Uterus (tissue), 4 donors: ENCODE measurements at places on chromosomes 13 and 19. TPM values are rescaled to one million over a fixed set of nuclear protein-coding genes. Genes with fewer than 3 reads are reported as not detected.

GRCh38 chr13:75959861-75960481 is 323.8 kb downstream of the LMO7 start:
- H3K27me3 ChIP-seq = no peaks in the 10 kb centered on the region
- H3K27ac ChIP-seq = no peak overlapping the region
- H3K4me3 ChIP-seq = no peak overlapping the region
- H3K36me3 ChIP-seq = no peaks in the 10 kb centered on the region

DNA sequence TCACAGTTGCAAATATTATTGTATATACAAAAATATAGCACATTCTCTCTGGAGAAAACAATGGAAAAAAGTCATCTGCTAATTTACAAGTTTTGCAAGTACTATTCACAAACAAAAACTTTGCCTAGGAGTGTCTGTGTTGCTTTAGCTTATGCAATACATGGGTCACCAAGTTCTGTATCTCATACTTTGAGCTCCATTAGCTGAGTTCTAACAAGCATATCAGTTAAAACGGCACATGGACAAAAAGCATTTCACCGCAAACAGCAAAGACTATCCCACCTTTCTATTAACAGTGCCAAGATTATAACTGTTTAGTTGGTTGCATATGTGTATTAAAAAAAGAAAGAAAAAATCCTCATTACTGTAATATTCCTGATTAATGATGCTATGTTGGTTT is 4.6 kb downstream of the SPRY2 start:
- peak overlapping the region; percentile 78 for H3K4me3 ChIP-seq
- no peaks in the 10 kb centered on the region for H3K36me3 ChIP-seq
- DNase-seq = no peak
- no peaks in the 10 kb centered on the region for H3K4me1 ChIP-seq

DNA sequence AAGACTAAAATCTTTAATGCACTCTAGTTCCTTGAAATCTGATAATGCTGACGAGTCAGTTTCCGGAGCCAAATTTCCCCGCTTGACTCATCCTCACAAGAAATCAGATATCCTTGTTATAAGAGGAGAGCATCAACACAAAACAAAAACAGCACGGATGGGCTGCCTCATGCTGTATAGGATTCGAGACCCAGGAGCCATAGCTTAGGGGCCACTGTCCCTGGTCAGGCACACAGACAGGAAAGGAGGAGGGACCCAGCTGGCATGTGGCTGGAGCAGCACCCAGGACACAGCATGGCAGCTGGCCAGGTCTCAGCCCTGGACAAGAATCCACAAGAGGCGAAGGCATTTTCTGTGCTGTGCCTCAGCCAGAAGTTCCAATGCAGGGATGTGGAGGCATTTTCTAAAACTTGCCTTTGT is 110.2 kb upstream of the SPATA13 start:
- H3K4me3 ChIP-seq = no peak overlapping the region
- H3K27me3 ChIP-seq = no peaks in the 10 kb centered on the region
- H3K27ac ChIP-seq = peak overlapping the region; percentile 40
- no peaks in the 10 kb centered on the region for H3K36me3 ChIP-seq

- no peaks in the 10 kb centered on the region for H3K4me1 ChIP-seq
- H3K4me3 ChIP-seq = no peak overlapping the region
- H3K36me3 ChIP-seq = no peaks in the 10 kb centered on the region
- no peak for DNase-seq
Observed at GRCh38 chr13:66805657-66806056, 424.5 kb downstream of the PCDH9 start.

DNA sequence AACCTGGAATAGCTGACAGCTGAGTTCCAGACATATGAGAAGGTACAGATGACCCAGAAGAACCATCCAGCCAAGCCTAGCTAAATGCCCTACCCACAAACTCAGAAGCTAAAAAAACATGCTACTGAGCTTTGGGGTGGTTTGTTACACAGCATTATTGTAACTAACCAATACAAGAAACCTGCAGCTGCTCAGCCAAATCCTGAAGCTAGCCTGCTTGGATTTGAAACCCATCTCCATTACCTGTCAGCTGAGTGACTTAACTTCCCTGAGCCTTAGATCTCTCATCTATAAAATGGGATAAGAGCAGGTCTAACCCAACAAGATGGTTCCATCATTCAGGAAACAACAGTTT is 25.0 kb downstream of the TEX101 start:
- H3K4me3 ChIP-seq = no peak overlapping the region
- no peaks in the 10 kb centered on the region for H3K27me3 ChIP-seq
- H3K36me3 ChIP-seq = no peaks in the 10 kb centered on the region
- no peak overlapping the region for H3K27ac ChIP-seq
- DNase-seq = no peak

DNA sequence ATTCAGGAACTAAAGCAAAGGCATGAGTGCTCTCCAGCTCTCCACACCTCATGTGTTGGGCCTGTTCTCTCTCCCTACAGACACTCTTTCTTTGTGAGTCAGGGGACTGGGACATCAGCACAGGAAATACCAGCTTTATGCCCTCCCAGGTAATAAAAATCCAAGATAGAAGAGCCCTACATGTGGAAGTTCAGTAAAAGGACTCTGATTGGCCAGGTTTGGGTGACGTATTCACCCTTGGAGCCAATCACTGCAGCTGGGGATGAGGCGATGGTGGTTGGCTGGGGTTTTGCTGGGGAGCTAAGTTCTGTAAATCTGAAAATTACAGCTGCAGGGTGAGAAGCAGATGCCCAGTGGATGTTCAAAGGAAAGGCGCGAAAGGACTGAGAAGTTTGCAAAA is 32.5 kb downstream of the CCDC70 start:
- H3K27me3 ChIP-seq = no peaks in the 10 kb centered on the region
- no peaks in the 10 kb centered on the region for H3K36me3 ChIP-seq
- no peak for DNase-seq
- no peaks in the 10 kb centered on the region for H3K4me1 ChIP-seq
- no peak overlapping the region for H3K27ac ChIP-seq
- H3K4me3 ChIP-seq = no peak overlapping the region

- H3K36me3 ChIP-seq = no peaks in the 10 kb centered on the region
- no peaks in the 10 kb centered on the region for H3K4me1 ChIP-seq
Observed at GRCh38 chr13:80215368-80215767, 125.6 kb downstream of the SPRY2 start.

DNA sequence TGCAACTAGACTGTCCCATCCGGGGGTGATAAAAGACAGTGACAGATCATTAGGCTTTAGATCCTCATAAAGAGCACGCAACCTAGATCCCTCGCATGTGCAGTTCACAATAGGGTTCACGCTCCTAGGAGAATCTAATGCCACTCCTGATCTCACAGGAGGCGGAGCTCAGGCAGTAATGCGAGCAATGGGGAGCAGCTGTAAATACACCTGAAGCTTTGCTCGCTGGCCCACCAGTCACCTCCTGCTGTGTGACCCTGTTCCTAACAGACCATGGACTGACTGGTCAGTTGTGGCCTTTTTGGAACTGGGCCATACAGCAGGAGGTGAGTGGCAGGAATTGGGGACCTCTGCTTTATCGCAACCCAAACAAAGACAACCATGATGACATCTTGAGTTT is 173.2 kb downstream of the DLEU7 start:
- no peak overlapping the region for H3K4me3 ChIP-seq
- no peak overlapping the region for H3K27ac ChIP-seq
- H3K36me3 ChIP-seq = no peaks in the 10 kb centered on the region
- no peak for DNase-seq
- no peaks in the 10 kb centered on the region for H3K27me3 ChIP-seq

DNA sequence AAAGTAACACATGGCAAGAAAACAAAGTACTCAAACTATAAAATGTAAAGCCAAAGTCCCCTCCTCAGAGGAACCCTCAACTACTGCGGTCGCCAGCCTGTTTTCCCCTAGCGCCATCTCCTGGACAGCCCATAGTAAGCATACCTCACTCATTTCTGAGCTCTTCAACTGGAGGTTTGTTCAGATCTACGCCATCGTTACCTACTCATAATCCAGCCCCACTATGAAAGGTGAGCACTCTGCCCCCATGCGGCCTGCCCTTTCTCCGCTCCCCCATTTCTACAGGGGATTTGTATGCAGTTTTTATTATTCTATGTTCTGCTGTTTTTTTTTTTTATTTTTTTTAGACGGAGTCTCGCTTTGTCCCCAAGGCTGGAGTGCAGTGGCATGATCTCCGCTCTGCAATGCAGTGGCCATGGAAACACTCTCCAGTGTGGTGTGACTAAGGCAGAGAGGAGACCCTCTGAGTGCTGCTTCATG is 26.2 kb downstream of the OPA3 start:
- no peaks in the 10 kb centered on the region for H3K36me3 ChIP-seq
- DNase-seq = no peak
- no peaks in the 10 kb centered on the region for H3K4me1 ChIP-seq
- no peak overlapping the region for H3K4me3 ChIP-seq

DNA sequence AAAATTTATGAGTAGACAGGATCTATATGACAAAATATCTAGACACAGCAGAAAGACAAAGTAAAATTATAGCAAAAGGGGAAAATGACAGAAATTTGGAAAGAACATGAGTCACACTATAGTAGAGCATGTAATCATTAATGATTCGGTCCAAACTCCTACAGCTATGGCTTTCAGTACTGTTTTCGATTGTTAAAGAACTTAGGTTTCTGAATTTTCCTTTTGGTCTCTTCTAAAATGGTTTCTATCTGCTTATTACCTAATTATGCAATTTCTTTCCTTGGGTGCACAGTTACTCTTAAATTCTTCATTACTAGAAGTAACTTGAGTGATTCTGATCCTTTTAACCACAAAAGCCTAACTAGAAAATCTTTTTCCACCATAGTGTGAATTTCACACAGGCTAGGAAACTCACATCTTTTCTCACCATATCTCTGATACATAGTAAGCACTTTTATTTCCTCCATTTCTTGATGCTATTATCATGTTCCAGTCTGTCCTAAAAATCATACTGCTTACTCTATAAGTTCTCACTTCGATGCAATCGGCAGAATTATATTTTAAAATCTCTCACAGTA is 1101.4 kb downstream of the PCDH9 start:
- H3K27me3 ChIP-seq = no peaks in the 10 kb centered on the region
- no peak overlapping the region for H3K27ac ChIP-seq
- no peaks in the 10 kb centered on the region for H3K36me3 ChIP-seq
- no peaks in the 10 kb centered on the region for H3K4me1 ChIP-seq

DNA sequence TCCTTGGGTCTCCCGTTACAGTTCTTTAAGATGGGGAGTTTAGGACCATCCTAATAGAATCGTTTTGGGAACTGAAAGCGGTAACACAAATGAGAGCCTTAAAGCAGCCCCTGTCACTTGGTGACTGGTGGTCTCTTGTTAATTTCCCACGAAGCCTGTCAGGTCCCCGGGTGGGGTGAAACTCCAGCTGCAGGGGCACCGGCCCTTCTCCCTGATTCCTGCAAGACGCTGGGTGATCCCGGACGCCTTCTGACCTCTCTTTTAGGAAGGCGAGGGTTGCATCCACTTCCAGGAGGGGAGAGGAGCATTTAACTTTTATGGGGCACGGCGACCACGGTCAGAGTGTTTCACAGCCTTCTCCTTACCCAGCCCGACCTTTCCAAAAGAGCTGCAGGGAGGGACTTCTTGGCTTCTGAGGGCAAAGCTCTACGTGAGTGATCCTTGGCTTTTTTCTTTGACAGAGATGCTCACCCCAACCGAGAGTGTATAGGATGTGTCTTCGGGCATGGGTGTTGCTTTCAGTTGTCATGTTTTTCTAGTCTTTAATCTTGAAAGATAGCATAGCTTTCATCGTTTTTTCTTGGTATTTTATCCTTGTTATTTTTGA is 688 bp downstream of the ZNF225 start:
- no peaks in the 10 kb centered on the region for H3K36me3 ChIP-seq
- H3K4me1 ChIP-seq = no peaks in the 10 kb centered on the region
- H3K27me3 ChIP-seq = no peaks in the 10 kb centered on the region
- H3K27ac ChIP-seq = peak overlapping the region; percentile 75

GRCh38 chr19:5775668-5776309 is 8.8 kb downstream of the PRR22 start:
- no peaks in the 10 kb centered on the region for H3K27me3 ChIP-seq
- H3K4me1 ChIP-seq = no peaks in the 10 kb centered on the region
- no peak for DNase-seq
- H3K4me3 ChIP-seq = no peak overlapping the region
- no peak overlapping the region for H3K27ac ChIP-seq

GRCh38 chr19:35483089-35483488 is 7.2 kb downstream of the KRTDAP start:
- H3K27ac ChIP-seq = no peak overlapping the region
- H3K27me3 ChIP-seq = no peaks in the 10 kb centered on the region
- no peaks in the 10 kb centered on the region for H3K4me1 ChIP-seq
- no peak overlapping the region for H3K4me3 ChIP-seq

DNA sequence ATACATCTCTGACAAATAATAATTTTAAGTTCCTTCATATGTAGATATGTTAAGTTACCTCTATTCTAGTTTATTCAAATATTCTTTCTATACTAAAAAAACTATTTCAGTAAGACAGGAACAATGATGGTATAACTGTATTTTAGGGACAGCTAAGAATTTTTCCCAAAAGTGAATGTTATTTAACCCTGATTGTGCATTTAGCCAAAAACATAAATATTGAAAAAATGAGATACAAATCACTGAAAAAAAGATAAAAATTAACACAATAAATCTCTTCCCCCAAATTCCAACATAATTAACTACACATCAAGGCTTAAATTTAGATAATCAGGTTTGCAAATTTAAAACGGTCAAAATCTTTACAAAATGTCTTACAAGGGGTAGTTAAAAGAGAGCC is 58.1 kb downstream of the KCNRG start:
- DNase-seq = no peak
- H3K36me3 ChIP-seq = no peaks in the 10 kb centered on the region
- H3K27me3 ChIP-seq = no peaks in the 10 kb centered on the region
- no peak overlapping the region for H3K4me3 ChIP-seq

DNA sequence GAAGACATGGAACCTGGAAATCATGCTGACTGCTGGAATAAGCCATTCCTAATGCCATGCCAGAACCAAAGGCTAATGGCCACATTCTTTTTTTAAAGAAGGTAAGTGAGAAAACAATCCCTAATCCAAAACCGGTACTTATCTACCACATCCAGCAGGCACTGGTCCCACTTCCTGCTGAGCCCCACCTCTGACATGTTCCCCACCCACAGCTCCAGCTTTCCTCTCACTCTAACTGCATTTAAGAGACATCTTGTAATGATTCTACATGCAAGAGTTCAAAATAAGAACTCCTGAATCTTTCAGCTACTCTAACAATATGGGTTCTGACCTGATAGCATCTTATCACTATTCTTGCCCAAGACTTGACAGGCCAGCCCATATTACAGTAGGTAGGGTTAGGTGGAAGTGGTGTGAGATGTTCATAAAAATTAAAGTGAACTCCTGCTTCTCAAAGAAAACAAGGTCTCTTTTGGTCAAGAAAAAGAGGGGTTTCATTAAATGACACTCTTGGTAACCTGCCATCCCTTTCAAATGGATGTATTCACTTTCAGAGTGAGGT is 41.9 kb downstream of the N4BP2L2 start:
- H3K4me1 ChIP-seq = no peaks in the 10 kb centered on the region
- H3K36me3 ChIP-seq = no peaks in the 10 kb centered on the region
- H3K4me3 ChIP-seq = no peak overlapping the region
- H3K27ac ChIP-seq = no peak overlapping the region

ZNF723 gene
- not detected for total RNA-seq

GNG8 gene
- not detected for total RNA-seq

ZNF729 gene
- not detected for total RNA-seq

THSD1 gene
- 5.3 TPM for total RNA-seq

HS6ST3 gene
- 3.8 TPM for total RNA-seq

NKPD1 gene
- 0.21 TPM for total RNA-seq
